ENCODE measurements at places on chromosomes 4 and X.
A peak's percentile ranks its signal among the peaks of the same experiment; 100 is the strongest.

DNA sequence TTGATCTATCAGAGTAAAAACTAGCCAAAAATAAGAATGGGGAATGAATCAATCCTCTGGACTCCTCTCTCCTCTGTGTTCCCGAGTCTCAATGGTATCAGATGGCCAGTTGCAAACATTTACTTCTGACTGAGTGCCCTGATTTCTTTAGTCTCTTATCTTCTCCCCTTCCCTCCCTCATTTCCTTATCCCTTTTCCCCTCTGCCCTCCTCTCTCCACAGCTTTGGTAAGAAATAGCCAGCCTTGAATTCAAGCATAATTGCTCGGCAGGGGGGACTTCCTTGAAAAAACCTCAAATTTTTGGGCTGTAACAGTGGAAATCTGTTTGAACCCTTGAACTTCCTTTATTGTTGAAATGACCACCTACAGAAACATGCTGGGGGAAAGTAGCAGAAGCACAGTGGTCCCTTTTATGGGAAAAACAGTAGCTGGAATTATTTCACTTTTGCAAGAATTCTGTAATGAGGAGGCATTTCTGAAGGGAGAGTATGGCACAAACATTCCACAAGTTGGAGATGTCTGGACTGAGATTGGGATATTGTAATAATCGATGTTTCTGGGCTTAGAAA is 40.3 kb downstream of the NHS start:
- no peak for DNase-seq

DNA sequence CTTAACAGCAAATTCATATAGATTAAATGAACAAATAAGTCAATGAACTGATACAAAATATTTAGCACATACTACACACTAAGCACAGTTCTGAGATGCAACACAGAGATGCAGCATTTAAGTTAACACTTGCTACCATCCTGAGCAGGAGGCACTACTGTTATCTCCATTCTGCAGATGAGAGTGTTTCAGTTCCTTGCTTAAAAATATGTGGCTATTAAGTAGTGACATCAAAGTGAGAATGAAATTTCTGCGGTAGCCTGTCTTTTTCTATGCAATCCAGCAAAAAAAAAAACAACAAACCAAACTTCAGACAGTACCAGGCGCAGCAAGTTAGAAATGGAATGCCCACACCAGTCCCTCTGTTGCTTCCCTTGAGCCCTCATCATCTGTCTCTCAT is 90.8 kb downstream of the SHISA3 start:
- DNase-seq, result no peak

- no peak for DNase-seq
Measured at GRCh38 chr4:20629186-20630106, 70.8 kb upstream of the PACRGL start.

GRCh38 chr4:59126159-59126558 is 2016.0 kb upstream of the IGFBP7 start:
- DNase-seq, result no peak

DNA sequence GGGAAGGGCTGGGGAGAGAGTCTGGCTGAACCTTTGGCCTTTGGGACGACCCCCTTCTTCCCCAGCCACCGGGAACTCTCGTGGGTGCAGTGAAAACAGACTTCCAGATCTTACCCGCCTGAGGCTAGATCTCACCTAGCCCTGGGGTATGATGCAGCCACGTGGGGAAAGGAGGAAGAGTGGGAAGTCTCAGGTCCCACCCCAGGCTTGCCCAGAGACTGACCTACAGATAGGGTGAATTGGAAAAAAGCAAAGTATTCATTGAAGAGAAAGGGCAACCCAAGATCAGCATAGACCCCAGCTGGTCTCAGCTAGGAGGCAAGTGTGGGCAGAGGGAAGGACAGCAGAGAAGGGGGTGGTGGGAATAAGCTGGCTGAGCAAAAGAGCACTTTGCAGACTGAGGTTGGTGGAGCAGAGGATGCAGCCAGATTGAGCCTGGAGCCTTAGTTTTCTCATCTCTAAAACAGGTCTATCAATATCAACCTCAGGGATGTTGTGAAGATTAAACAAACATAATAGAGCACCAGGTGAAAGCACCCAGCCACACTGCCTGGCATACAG is 4.2 kb upstream of the EFNB1 start:
- DNase-seq, result no peak

GRCh38 chr4:153741541-153741940 is 18.3 kb downstream of the RNF175 start:
- DNase-seq, result no peak

- no peak for DNase-seq
Measured at GRCh38 chr4:145882604-145883003, 56.0 kb downstream of the ZNF827 start.

GRCh38 chr4:128661479-128661878 is 148.0 kb upstream of the JADE1 start:
- no peak for DNase-seq

- DNase-seq, result no peak
Measured at GRCh38 chr4:188154668-188155405, 15.6 kb downstream of the TRIML1 start.

- no peak for DNase-seq
Measured at GRCh38 chr4:84317513-84317912, 181.6 kb downstream of the NKX6-1 start.

GRCh38 chr4:71113294-71113693 is 119.8 kb downstream of the DCK start:
- DNase-seq, result no peak

- no peak for DNase-seq
Measured at GRCh38 chrX:110786486-110786885, 9.1 kb downstream of the CHRDL1 start.

GRCh38 chr4:183960962-183961541 is 55.9 kb downstream of the STOX2 start:
- no peak for DNase-seq

DNA sequence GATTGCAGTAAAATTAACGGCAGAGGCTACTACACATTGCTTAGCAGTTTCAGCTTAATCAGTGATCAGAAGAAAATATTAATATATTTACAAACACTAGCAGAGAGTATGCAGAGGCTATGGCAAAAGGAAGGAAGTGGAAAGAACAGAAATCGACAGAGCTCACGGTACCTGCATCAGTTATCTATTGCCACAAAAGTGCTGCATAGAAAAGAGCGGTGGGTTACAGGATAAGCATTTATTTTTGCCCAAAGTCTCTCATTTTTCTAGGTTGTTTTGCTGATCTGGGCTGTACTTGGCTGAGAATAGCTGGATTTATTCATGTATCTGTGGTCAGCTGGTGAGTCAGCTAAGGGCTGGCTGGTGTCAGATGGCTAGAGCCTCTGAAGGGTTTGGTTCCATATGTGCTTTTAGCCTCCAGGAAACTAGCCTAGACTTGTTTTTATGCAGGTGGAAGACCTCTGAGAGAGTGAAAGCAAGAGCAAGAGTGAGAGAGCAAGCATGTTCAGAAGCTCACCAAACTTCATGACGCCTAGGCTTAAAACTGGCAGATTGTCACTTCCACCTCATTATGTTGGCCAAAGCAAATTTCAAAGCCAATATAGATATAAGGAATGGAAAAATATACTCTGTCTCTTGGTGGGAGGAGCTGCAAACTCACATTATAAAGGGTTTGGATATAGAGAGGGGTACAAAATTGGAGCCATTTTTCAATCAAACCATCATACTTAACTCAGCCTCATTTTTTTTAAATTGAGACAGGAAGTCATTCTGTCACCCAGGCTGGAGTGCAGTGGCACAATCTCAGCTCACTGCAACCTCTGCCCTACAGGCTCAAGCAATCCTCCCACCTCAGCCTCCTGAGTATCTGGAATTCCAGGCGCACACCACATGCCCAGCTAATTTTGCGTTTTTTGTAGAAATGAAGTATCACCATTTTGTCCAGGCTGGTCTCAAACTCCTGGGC is 153.2 kb upstream of the RPL34 start:
- no peak for DNase-seq

DNA sequence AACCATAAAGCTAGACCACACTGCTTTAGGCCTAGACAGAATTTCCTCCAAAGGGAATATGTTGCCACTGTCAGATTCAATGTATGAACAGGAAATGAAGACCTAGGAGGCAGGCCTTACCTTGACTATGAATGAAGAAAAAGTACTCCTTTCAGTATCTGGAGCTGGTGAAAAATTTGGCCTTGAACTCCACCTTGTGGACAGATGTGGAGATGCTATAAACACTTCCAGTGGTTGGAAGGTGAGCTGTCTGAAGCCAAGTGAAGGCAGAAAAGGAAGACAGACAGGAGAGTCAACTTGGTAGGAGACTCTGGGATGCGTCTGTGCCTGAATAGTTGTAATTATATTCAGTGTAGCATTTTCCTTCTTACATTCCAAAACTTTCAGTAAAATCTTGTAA is 17.2 kb downstream of the SPIN3 start:
- peak; percentile 7 for DNase-seq

GRCh38 chr4:1407657-1408333 is 1.6 kb upstream of the NKX1-1 start:
- no peak for DNase-seq

DNA sequence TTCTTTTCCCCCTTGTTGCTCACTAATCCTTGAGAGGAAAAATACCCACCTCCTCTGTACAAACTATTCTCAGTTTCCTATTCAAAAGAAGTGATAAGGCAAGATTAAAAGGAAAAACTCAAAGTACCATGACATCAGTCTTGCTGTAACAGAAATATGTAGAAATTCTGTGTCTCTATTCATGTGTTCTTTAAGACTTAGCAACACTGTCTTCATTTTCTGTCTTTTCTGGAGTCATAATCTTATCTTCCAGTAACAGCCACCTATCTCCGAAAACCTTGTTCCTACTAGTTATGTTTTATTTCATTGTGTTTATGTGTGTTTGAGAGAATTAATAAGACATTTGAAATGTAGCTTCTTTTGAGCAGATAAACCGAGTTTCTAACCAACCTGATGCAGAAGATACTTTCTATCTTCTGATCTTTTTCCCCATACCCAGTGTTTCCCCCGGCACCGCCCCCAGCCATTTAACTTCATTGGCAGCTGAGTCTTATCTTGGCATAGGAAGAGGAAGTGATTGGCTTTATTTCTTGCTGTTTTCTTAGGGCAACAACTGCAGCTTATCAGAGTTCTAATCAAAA is 8.0 kb downstream of the FAM241A start:
- DNase-seq, result no peak

GRCh38 chr4:67714248-67714583 is 13.3 kb upstream of the UBA6 start:
- DNase-seq, result peak; percentile 22

GRCh38 chrX:1502853-1503252 is 34.1 kb downstream of the P2RY8 start:
- no peak for DNase-seq

GRCh38 chr4:184729946-184730345 is 4.0 kb downstream of the CENPU start:
- DNase-seq, result no peak

DNA sequence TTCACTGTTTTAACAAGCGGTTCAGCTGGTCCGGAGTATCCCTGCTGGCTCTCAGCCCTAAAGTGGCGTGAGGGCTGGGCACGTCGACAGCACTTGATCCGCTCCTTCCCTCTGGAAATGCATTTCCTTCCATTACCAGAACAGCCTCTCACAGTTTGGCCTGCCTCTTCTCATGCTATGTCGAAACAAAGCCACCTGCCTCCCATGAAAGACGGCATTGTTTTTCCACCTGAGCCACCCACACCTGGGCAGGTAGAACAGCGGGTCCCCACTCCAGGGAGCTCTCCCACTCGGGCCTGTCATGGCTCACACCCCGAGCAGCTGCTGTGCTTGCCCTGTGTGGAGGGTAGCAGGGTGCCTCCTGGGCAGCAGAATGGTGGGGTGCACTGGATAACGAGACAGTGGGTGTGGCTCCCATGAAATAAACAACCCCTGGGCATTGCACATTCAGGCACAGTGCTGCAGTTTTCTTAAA is 86.2 kb downstream of the FHDC1 start:
- DNase-seq, result no peak
